Progenitor cell of endocrine pancreas (in vitro differentiated cells): ENCODE measurements at places on chromosomes 2 and 18. TPM values are rescaled to one million over a fixed set of nuclear protein-coding genes. Genes with fewer than 3 reads are reported as not detected.

GRCh38 chr2:205699515-205700289 lies 17.4 kb downstream of the NRP2 start:
- H3K27me3 ChIP-seq: peaks cover 19% of the 10 kb centered on the region
- no peak overlapping the region for H3K4me3 ChIP-seq
- peaks cover 16% of the 10 kb centered on the region for H3K4me1 ChIP-seq
- DNase-seq: no peak
- H3K27ac ChIP-seq: no peak overlapping the region

GRCh38 chr2:177748360-177748759 lies 324.2 kb downstream of the PDE11A start:
- H3K4me1 ChIP-seq: peaks cover 30% of the 10 kb centered on the region
- H3K4me3 ChIP-seq: no peak overlapping the region
- peaks cover 2% of the 10 kb centered on the region for H3K36me3 ChIP-seq
- no peak overlapping the region for H3K27ac ChIP-seq

- H3K36me3 ChIP-seq: no peaks in the 10 kb centered on the region
- no peak overlapping the region for H3K27ac ChIP-seq
- H3K4me3 ChIP-seq: no peak overlapping the region
- no peaks in the 10 kb centered on the region for H3K4me1 ChIP-seq
- H3K27me3 ChIP-seq: no peaks in the 10 kb centered on the region
These were observed 259.1 kb downstream of the LNPK start for GRCh38 chr2:175743011-175743410.

DNA sequence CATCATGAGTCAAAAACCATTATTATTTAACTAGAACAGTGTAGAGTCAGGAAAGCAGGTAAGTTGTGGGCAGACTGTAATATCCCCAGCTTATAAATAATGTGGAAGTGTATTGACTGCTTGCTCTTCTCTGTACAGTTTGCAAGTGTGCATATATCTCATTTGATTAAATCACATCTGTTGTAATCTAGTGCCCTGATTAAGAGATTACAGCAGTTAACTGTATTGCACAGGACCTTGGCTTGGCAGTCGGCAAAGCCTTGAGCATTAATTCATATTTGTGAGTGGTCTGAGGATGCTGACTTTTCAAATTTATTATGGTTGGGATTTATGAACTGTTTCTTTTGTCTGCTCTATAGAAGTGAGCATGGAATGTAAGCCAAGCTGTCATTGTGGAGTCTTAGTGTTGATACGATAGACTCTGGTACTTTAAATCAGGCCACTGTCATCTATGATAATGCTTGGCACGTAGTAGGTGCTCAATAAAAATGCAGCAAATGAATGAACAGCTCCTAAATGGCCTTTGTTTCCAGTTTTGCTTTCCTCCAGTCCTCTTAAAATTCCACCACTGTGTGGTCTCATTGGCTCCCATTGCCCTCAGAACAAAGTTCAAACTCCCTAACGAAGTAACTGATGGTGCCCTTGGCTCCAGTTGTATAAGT lies 48.3 kb downstream of the RAB31 start:
- H3K4me3 ChIP-seq: no peak overlapping the region
- no peaks in the 10 kb centered on the region for H3K27me3 ChIP-seq
- no peak for DNase-seq
- no peaks in the 10 kb centered on the region for H3K4me1 ChIP-seq

DNA sequence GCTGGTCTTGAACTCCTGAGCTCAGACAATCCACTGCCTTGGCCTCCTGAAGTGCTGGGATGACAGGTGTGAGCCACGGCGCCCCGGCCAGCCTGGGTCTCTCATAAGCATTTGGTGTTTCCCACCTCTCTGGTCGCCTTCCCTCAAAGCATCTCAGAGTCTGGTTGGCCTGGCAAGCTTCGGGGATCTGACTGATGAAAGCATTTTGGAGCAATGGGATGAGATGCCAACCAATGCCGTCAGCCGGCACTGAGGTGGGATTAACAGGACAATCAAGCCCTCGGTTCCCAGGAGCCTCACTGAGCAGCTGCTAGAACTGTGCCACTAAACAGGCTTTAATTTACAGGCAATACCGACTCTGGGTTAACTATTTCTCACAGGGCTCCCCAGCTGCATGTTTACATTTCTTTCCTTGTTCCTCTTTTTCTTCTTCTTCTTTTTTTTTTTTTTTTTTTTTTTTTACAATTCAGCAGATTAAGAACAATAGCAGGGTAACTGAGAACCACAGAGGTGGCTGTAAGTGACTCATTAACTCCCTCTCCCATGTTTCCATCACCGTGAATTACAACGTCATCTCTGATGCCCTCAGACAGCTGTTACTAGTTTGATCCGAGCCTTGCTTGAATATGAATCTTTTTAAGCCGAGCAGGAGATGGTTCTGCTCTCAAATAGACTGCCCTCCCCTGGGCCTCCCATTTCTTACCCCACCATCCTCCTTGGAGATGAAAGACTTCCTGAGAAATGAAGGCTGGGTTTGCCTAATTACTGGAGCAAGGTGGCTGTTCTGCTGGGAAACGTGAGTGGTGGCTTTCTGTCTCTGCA lies 37.9 kb downstream of the ODC1 start:
- H3K4me1 ChIP-seq: peaks cover 5% of the 10 kb centered on the region
- H3K4me3 ChIP-seq: no peak overlapping the region
- no peak overlapping the region for H3K27ac ChIP-seq
- DNase-seq: no peak

- H3K27ac ChIP-seq: peak overlapping the region; percentile 73
- peaks cover 35% of the 10 kb centered on the region for H3K4me1 ChIP-seq
- no peak for DNase-seq
- no peaks in the 10 kb centered on the region for H3K27me3 ChIP-seq
These were observed 1.0 kb downstream of the IRS1 start for GRCh38 chr2:226798422-226799210.

DNA sequence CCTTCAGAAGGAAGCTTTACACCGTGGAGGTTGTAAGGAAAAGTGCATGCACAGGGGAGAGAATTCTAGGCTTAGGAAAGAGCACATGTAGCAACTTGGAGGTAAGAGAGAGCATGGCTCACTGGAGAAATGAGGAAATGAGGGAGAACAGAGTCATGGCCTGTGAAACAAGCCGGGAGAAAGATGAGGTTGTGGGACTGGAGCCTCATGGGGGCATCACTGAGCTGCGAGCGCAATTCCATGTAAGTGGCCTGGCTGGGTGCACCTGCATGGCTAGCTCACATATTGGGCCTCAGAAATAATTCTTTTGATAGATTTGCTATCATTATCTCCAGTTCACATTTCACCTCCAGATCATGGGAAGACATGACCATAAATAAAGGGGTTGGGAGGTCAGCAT lies 785.5 kb upstream of the RAB6C start:
- H3K36me3 ChIP-seq: no peaks in the 10 kb centered on the region
- no peak for DNase-seq
- peaks cover 43% of the 10 kb centered on the region for H3K4me1 ChIP-seq
- no peak overlapping the region for H3K4me3 ChIP-seq

Gene LPIN1
- total RNA-seq: 18.3 and 23.5 TPM in 2 replicates

Gene SOCS6
- total RNA-seq: 36.3 and 39.0 TPM in 2 replicates

Gene CXCR1
- not detected in 2 replicates for total RNA-seq

Gene PLGLB2
- 7.2 and 8.3 TPM in 2 replicates for total RNA-seq

Gene RAB17
- total RNA-seq: 49.9 and 52.0 TPM in 2 replicates
